Suppressor macrophage treated with lipopolysaccharide for 1 hour (primary cell): ENCODE measurements at places on chromosomes 5 and 9.

- no peak for DNase-seq
These were observed 592.9 kb downstream of the SEMA5A start for GRCh38 chr5:8953016-8953415.

GRCh38 chr9:125910286-125910685, 163.1 kb downstream of the PBX3 start:
- DNase-seq, result no peak

DNA sequence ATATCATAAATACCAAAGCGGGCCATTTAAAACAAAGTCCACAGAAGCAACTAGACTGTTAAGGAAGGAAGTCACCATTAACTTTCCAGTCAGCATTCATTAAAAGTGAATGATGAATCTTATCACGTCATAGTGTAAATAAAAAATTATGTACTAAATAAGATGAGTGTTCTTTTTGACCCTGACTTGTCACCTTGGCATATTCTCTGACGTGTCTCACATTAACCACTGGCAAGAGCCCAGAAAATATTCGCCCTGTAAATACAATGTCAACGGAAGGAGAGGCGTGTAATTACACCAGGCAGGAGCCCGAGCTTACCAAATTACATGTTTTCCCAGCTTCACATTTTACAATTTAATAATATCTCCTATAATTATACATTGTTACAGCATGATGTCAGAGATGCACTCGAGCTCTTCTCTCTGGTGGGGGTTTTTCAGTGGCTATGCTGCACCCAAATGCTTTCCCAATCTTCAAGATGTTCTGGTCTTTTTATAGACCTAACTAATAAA, 29.3 kb upstream of the UBE2QL1 start:
- no peak for DNase-seq

- no peak for DNase-seq
These were observed 305.0 kb upstream of the MEF2C start for GRCh38 chr5:89187883-89188465.

DNA sequence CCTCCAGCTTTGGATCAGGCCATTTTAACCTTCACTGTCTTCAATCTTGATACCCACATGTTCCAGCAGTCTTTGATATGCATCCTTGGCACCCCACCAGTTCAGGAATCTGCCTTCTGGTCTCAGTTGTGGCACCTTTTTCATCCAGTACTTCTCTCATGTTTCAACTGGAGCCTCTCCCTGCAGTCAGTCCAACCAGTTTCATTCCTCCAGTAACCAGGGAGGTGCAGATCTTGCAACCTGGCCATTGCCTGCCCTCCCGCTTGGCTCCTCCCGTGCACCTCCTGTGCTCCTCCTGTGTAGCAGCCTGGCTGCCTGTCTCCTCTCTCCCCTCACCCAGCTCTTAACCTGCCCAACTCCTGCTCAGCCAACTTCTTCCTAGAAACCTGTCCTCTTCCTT, 20.2 kb downstream of the FUBP3 start:
- no peak for DNase-seq

GRCh38 chr5:149019679-149020078, 43.2 kb downstream of the SH3TC2 start:
- DNase-seq, result no peak

DNA sequence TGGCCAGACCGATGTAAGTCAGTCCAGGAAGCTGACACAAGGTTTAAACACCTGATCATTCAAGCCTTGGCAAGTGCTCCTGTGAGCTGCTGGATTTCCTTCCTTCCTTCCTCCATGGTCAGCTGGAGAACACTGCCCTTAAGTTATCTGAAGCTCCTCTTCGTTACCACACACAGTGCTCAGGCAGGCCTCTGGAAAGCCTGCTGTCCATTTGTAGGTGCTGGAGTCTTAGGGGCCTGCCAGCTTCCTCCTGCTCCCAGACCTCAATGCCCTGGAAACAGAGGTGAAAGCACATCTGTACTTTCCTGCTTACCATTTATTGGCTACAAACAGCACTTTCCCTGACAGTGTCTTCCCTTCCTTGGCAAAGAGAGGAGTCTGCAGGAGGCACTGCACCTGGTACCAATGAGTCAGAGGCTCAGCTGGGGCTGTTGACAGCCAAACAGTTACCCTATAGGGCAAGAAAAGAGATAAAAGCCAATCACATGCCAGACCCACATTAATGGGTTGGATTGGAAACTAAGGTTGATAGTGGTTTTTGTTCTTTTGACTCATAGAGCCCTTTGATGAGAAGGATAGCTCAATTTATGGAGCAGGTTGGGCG, 72.6 kb upstream of the PUM3 start:
- no peak for DNase-seq

DNA sequence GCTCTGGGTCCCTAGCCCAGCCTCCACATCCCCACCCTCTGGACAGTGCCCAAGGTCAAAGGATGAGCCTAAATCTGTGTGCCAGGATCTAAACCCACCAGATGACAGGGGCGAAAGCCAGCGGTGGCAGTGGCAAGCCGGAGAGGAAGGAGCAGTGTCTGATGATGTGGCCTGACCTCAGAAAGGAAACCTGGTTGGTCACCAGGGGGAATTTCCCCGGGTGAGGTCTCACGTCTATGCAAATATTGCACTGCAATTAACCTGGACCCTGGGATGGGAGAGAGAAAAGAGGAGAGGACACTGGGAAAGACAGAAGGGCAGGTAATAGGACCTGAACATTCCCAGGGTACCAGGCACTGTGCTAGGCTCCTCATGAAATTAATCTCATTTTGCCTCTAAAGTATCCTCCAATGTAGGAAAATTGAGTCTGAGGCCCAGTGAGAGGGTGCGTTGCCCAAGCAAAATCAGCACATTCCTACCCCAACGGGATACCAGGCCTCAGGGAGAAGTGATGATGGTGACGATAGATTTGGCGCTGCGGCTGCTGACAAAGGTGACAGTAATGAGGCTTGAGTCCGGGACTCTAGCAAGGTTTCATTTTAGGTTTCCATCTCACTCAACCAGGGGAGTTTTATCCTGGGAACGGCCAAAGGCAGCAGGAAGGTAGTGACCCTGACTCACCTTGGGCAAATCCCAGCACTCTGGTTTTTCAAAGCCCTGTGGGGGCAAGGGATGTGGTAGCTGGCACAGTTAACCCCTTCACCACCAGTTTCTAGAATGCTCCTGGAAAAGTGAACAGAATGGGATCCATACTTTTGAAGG, 13.4 kb upstream of the TNIP1 start:
- DNase-seq, result peak; percentile 95

- no peak for DNase-seq
These were observed 666.3 kb downstream of the DNAH5 start for GRCh38 chr5:13278148-13278547.

DNA sequence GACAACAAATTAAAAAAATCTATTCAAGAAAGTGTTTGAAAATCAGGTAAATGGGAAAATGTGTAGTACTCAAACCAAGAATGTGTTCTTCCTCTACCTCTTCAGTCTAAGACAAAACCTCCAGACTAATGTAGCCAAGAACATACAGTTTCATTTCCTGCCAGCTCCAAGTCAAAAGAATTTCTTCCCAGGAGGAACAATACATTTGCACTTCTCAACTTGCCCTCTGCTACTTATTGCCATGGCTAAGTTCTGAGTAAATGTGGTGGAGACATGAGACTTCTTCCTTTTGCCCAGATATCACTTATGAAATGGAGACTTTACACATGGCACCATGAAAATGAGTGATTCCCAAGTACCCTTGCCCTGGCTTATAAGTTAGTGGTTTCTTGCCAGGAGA, 2112.2 kb upstream of the C9orf72 start:
- DNase-seq, result no peak

GRCh38 chr5:337563-338130, 16.1 kb downstream of the AHRR start:
- DNase-seq, result peak; percentile 28

- DNase-seq, result no peak
These were observed 177.4 kb upstream of the PRLR start for GRCh38 chr5:35407697-35408096.

DNA sequence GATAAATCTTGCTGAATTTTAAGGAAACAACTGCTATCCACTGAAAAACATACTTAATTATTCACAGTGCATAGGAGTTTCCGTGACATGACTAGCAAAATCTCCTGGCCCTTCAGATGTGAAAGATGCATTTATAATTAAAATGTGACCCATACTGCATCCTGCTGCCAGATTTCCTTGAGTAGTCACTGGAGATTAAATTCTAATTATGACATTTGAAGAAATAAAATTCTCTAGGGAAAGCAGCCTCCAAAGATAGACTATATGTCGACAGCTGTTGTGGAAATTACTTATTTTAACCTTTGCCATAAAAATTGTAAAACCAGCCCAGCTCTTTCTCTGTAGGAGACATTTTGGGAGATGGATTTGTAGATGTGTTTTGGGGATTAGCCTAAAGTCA, 193.6 kb upstream of the SMC2 start:
- no peak for DNase-seq

- DNase-seq, result no peak
These were observed 19.9 kb downstream of the ERBIN start for GRCh38 chr5:65946198-65946745.

GRCh38 chr9:12935714-12936113, 160.9 kb downstream of the LURAP1L start:
- no peak for DNase-seq

- DNase-seq, result no peak
These were observed 106.7 kb downstream of the ZNF462 start for GRCh38 chr9:106969696-106970095.

GRCh38 chr9:128548876-128549275, 3.5 kb upstream of the SPTAN1 start:
- no peak for DNase-seq

DNA sequence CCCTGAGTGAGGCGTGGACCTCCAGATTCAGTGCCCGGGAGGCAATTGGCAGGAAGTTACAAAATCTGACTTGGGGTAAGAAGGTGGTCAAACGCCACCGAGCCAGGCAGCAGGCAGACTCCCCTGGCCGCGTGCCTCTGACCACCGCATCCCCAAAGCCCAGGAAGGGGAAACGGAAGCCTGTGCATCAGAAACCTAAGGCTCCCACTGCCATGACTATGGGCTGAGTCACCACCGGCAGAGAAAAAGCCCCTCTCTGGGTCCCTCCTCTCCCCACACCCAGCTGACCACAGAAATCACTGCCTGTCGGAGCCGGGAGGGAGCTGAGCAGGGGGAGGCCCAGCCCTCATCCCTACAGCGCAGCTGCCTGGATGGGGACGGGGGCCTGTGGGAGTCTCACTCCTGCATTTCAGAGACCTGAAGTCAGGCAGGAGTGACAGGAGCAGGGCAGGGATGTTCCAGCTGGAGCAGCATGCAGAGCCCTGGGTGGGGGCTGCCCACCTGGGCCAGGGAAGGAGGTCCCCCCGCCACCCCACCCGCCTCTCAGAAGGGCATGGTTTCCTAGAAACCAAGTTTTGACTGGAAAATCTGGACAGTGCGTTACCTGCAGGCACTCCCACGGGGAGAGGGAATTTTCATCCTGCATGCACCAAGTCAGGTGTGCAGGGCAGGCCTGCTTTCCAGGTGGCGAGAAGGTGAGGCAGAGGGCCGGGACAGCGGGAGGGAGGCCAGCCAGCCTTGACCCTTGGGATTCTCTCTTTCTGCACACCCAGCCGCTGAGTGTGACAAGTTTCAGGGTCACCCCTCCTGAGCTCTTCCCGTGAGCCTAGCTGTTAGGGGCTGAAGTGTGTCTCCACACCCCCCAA, 68.2 kb downstream of the LRSAM1 start:
- peak; percentile 97 for DNase-seq

DNA sequence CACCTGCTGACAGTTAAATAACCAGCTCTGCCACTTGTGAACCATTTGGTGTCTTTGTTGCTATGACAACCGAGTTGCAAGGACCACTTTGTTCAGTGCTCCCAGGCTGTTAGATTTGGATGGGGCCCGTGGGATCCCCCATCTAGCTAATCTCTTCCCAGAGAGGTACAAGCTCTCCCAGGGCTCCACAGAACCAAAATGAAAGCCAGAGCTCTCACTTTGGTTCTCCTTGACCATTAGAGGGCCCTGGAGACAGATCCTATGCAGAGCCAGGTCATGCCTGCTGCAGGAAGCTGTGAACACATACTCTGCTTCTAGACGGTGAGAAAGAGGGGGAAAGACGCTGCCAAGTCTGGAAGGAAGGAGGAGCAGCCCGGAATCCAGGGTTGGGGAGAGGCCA, 224.6 kb downstream of the GABBR2 start:
- no peak for DNase-seq

- DNase-seq, result no peak
These were observed 6.5 kb downstream of the STOM start for GRCh38 chr9:121363622-121363961.

DNA sequence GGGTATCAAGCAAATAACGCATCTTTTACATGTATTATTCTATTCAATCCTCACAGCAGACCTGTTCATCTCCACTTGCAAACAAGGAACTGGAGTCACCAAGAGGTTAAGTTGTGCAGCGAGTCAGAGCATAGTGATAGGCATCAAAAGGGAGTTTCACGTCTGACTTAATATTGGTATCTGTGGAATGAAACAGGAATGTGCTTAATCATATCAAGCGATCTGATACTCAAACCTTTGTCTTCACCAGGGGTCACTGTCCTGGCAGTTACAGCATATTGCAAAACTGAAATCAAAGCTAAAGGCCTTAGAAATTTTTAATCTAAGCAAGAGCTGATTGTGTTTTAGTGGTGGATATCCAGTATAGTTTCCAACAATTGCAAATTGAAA, 271.6 kb downstream of the PLK2 start:
- DNase-seq, result peak; percentile 6

GRCh38 chr9:99158629-99159028, 53.7 kb downstream of the TGFBR1 start:
- no peak for DNase-seq

DNA sequence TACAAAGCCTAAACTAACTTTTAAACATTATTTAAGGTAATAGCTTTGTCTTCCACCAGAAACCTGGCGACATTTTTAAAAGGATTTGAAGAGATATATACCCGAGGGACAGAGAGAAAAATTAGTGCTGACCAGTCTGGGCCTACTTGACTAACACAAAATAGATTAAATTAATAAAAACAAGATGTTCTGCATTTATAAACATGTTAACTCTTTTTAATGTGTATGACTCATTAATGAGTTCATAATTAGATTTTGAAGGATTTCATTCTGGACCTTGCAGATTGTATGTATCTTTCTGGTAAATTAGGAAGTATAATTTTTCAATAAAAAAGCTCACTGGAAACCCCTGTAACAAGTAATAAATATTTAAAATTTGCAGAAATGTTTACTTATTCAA, 459.1 kb upstream of the CDH9 start:
- DNase-seq, result no peak

DNA sequence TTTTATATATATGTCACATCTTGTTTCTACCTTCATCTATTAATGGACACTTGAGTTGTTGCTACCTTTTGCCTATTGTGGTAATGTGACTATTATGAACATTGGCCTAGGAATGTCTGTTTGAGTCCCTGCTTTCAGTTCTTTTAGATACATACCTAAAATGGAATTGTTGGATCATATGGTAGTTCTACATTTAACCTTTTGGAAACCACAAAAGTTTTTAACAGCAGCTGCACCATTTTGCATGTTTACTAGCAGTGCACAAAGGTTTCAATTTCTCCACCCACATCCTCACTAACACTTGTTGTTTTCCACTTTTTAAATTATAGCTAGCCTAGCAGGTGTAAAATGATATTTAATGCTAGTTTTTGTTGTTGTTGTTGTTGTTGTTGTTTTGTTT, 88.4 kb downstream of the GALNT10 start:
- no peak for DNase-seq
